Stimulated activated CD4-positive, alpha-beta T cell treated with anti-CD3 and anti-CD28 coated beads, Interleukin-15, amount 100 ng/mL, for 1 hour (primary cell): ENCODE measurements at places on chromosomes 7 and 10.

DNA sequence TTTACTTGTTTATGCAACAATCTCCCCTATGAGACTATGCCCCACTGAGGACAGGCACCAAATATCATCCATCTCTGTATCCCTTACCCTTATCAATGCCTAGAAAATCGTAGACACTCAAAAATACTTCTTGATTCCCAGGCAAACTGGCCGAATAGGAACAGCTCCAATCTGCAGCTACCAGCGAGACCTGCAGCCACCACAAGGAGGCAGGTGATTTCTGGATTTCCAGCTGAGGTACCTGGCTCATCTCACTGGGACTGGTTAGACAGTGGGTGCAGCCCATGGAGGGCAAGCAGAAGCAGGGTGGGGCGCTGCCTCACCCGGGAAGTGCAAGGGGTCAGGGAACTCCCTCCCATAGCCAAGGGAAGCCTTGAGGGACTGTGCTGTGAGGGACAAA, 10.8 kb upstream of the PPP1R3C start:
- no peak for DNase-seq

- DNase-seq = no peak
These were observed 19.1 kb upstream of the SPOCK2 start for GRCh38 chr10:72107325-72108003.

DNA sequence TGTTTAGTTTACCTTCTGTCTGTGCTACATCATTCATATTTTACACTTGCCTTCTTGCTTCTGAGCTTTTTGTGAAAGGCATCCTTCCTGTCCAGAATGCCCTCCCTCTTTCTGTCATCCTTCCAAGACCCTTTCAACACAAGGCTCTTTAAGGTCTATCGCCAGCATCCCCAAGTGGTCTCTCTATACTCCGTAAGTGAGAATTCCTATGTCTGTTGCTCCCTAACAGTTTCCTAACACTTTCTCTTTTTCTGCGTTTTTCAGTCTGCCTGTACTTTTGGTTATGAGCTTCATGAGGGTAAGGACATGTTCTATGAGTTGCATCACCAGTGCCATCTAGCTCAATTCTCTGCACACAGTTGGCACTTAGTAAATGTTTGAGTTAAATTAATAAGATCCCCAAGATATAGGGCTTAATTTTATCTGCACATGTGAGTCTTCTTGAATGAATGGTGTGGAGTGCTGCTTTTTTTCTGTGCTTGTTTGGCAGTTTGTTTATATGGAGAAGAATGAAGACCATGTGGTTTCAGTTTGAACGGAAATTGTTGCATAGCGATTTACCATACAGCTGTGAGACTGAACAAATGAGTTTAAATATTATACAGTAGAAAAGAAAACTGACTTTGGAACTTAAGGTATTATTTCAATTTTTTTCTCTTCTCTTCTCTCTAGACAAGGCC, 29.4 kb downstream of the RABGEF1 start:
- DNase-seq = no peak

DNA sequence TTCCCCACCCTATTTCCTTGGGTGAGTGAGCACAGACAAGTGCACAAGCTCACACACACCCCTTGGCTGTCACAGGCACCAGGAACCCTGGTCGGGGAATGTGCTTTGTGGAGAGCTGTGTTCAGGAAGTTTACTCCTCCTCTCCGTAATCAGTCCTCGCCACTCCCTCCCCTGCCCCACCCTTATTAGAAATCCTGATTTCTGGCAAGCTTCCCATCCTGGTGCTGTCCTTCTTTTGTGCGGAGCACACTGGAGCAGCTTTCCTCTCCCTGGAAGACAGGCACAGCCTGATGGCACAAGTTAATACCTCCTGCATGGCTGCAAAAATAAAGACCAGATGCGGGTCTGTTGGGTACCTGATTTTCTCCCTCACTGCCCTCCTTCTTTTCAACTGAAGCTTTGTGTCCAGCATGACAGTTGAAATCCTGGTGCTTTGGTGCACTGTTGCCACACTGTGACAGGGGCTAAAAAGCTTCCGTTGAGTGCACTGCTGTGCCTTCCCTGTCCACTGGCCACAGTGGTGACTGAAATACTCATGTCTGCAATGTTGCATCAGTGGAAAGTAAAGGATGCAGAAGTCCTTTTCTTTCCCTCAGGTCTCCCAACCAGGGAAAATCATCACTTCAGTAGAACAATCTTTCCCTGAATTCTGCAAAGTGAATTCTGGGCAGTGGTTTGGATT, 55.0 kb downstream of the LRRC4 start:
- no peak for DNase-seq

GRCh38 chr7:151623766-151624165, 104.1 kb upstream of the RHEB start:
- no peak for DNase-seq
